WTC11 (cell line): ENCODE measurements at places on chromosomes 11 and 22.

DNA sequence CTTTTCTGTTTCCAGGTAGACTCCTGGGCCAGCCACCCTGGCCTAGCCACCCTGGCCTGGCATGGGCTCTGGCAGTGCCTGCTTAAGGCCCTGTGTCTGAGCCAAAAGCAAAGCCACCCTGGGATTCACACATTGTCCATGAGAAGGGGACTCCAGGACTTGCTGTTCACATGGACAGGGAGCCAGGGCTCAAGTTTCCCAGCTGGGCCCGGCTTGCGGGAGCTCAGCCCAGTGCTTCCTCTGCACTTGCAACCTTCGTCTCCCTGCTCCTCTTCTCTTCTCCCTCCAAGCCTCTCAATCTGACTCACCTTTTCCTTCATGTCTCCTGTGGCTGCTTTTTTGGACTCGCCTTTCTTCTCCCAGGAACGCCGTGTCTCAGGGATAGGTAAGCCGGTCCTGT lies 130.3 kb downstream of the MICAL2 start:
- no peak for DNase-seq

DNA sequence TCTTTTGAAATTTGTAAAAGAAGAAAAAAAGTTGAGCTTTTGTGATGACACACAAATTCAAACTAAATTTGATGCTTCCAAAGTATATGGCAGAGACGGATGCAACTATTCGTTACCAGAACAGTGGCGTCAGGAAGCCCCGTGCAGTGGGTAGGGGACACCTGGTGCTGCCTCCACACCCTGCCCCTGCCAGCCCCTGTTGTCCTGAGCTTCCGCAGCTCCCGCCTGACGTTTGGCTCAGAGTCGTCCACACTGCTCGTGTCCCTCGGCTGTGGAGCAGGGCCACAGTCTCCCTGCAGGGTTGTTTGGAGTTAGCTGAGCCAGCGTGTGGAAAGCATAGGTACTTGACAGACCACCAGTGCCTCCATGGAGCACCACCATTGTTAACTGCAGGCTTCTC lies 86.3 kb downstream of the ATXN10 start:
- no peak for DNase-seq

DNA sequence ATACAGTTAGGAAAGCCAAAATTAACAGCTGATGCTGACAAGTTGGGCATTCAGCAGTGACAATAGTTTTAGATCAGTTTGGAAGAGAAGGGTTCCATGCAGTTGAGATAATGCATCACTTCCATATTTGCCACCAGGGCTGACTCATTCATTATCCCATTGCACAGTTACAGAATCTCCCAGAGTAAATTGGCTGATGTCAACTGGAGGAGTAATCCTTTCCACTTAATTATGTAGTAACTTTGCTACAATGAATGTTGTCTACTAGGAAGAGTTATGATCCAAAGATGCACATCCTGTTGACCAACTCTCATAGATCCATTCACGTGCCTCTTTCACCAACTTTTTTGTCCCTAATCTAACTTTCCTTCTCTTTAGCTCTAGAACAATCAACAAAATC lies 123.3 kb upstream of the LUZP2 start:
- DNase-seq = no peak

DNA sequence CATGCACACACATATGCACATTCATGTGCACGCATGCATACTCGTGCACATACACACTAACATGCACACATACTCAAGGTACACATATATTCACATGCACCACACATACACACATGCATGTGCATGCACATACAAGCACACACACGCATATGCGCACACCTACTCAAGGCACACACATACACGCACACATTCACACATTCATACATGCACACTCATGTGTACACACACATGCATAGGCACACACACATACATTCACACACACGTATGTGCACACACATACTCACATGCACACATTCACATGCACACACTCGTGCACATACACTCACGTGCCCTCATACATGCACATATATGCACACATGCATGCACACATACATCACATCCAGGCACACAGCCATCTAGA lies 489.0 kb downstream of the MN1 start:
- DNase-seq = no peak

DNA sequence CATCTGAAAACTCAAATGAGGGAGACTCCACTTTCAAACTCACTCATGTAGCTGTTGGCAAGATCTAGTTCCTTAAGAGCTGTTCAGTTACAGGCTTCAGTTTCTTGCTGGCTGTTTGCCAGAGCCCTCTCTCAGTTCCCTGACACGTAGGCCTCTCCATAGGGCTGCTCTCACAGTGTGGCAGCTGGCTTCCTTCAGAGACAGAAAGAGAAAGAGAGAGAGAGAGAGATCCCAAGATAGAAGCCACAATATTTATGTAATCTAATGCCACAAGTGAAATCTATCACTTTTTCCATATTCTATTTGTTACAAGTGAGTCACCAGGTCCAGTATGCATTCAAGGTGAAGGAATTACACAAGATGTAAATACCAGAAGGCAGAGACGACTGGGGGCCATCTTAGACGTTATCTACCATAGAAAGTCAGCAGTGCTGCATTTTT lies 168.8 kb downstream of the RCN1 start:
- no peak for DNase-seq

- DNase-seq = no peak
Measured at GRCh38 chr22:49887702-49888101, 30.5 kb downstream of the ALG12 start.

- DNase-seq = no peak
Measured at GRCh38 chr11:91394073-91394726, 830.4 kb upstream of the FAT3 start.

DNA sequence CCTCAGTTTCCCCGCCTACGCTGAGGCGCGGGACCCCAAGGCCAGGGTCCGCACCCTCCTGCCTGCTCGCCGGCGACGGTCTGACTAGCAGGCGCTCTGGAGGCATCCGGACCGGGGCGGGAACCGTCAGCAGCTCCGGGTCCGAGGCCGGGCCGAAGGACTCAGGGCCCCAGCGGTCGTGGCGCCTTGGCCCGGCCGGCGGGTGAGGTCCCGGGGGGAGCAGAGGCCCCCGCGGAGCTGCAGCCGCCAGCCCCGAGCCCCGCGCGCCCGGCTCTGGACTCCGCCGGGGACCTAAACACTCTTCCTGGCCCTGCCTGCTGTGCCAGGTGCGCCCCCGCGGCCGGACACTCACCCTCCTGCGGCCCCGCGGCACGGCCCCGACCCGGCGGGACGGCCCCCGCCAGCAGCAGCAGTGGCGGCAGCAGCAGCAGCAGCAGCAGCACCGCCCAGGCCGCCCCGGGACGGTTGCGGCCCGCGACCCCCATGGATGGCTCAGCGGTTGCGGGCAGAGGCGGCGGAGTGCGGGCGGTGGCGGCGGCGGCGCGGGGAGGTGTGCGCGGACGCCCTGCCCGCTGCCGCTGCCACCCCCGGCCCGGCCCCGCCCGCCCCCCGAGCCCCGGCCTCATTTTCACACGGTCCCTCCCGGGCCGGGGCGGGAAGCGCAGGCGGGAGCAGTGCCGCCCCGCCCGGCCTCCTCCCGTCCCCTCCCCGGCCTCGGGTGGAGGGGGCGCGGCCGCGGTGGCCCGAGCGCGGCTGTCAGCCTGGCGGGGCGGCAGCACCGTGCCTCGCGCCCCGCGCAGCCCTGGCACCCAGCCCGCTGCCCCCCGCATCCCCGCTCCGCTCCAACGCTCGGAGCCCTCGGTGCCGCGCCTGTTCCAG lies at the start of gene SCUBE2:
SCUBE2 (minus strand) TSS at position 556 of the 879 bp plus-strand sequence; CDS start at position 485, 71 bp downstream.
- DNase-seq = no peak

- no peak for DNase-seq
Measured at GRCh38 chr11:123504401-123504800, 74.3 kb downstream of the GRAMD1B start.

DNA sequence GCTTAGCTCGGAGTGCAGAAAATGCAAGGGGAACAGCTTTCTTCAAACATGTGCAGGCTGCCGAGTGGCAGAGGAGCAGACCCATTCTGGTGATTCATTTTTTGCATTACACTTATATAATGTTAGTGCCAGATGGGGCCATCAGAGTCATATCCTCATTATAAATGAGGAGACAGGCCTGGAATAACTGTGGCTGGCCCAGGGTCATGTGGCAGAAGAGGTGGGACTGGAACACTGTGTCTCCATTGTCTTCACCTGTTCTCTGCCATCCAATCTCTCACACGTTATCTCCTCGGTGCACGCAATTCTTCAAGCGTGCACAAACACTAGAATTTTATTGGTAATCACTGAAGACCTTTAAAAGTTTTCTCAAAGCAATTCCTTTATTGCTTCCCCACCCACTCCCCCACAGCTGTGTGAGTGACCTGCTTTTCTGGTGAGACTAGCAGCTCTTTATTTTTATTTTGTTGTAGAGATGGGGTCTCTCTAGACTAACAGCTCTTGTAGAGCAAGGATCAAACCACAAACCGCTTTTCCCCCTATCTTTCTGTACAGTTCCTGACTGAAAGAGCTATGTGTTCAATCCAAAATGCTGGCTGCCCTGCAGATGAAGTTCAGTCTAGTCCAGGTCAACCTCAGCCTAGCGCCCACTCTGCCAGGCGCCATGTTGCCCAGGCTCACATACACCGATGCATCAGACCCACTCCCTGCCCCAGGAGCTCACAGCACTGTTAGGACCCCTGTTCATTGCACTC lies 75.3 kb downstream of the ST3GAL4 start:
- DNase-seq = no peak

GRCh38 chr11:63508009-63508408 lies 2.1 kb downstream of the LGALS12 start:
- DNase-seq = peak; percentile 68

DNA sequence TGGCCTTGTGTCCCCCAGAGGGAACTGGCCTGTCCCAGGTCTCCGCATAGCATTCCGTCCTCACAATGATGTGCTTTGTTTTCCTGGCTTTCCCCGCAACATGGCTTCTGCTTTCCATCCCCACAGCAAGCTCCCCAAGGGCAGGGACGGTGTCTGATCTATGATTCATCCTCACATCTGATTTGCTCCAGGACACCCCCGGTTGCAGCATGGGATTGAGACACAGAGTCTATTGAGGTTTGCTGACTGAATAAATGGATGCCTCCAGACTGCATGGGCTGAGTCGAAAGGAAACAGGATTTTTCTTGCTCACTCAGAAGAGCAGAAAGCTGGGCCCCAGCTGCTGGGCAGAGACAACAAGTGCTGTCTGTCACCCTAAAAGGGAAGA lies 40.2 kb downstream of the LMO1 start:
- no peak for DNase-seq

DNA sequence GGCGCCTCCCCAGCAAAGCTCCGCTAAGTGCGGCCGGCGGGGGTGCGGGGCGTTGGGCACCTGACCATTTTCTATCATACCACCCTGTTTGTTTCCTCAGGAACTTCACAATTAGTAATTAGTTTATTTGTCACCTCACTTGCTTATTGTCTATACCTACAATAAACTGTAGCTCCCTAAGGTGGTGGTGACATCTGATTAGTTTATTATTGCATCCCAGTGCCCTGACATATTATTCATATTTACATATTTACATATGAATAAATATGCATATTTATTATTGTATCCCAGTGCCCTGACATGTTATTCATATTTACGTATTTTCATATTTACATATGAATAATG lies 24.7 kb upstream of the SORL1 start:
- DNase-seq = no peak

DNA sequence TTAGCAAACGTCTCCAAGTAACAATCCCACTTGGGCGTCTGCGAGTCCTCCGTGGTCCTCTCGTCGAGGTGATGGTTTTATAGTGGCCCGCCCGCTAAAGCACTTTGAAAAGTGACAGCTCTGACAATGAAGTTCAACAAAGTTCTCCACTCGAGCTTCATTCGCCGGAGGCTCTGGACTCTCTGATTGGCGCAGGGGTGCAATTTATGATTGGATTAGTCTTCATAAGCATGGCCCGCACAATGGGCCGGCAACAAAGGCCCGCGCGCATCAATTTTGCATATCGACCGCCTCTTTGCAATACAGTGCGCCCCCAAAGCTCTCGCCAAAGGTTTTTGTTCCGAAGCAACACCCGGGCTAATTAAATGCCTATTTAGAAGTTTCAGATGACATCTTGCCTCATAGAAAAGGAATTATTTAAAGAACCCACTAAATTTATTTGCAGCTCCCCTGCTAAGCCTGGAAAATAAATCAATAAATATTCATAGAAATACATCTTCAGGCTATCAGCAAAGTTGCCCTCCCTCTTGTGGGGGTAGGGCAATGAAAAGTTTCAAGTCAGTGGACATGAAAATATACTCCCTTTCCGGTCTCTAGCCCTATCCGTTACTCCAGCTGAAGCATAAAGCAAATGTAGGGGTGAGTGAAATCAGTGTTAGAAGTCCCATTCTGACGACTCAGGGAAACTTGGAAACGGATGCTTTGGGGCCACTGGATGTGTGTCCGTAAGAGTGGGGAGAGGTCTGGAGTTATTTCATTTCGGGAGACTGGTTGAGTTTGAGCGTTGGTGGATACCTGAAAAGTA lies at the start of gene DBX1:
DBX1 (minus strand) TSS at position 51 of the 805 bp plus-strand sequence. CDS start 151 bp downstream, outside the sequence.
- DNase-seq = no peak

DNA sequence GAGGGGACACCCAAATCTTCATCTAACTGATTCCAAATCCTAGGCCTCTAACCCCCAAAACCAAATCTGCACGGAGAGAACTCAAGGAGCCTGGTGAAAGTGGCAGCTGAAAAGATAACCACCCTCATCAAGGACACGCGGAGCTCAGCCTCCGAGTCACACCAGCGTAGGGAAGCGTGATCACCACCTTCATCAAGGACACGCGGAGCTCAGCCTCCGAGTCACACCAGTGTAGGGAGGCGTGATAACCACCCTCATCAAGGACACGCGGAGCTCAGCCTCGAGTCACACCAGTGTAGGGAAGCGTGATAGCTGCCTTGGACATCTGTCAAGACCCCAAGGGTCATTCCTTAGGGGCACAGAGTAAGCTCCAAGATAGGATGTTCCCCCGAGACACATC lies 29.3 kb upstream of the SYT8 start:
- no peak for DNase-seq

- no peak for DNase-seq
Measured at GRCh38 chr11:93476796-93477195, 66.4 kb downstream of the SMCO4 start.
